ENCODE measurements at places on chromosomes 5 and 9.

DNA sequence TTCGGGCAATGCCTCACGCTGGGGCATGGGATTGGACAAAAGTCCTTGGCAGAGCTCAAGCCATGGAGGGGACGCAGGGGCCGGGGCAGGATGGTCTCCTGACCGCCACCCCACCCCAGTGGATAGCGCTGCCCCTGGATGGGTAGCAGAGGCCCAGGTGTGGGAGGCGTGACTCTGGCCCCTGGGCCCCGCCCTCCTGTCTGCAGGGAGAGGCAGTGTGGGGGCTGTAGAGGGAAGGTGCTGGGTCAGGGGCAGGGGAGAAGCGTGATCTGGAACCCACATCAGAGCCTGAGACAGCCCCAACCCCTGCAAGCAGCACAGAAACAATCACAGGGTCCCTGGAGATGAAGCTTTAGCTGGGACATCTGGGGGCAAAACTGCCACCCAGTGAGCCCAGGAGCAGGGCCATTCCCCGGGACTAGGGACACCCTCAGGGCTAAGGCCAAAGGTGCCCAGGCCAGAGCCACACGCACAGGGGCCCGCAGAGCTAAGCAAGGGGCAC lies 36.2 kb downstream of the NACC2 start:
- no peak overlapping the region for H3K4me3 ChIP-seq
- H3K27me3 ChIP-seq, result no peaks in the 10 kb centered on the region
- peaks cover 11% of the 10 kb centered on the region for H3K4me1 ChIP-seq
- H3K27ac ChIP-seq, result no peak overlapping the region
- no peaks in the 10 kb centered on the region for H3K36me3 ChIP-seq
- no peak for DNase-seq

DNA sequence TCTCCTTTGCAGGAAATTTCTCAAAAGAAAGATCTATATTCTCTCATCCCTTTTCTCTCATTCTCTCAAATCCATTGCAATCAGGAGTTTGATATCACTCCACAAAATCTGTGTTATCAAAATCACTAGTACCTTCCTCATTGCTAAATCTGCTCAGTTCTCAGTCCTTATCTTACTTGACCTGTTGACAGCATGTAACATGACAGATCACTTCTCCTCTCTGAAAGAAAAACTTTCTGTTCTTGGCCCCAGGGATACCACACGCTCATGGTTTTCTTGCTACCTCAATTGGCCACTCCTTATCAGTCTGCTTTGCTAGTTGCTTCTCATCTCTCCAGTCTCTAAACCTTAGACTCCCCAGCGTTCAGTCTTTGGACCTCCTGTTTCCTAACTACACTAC lies 22.1 kb downstream of the SRP19 start:
- H3K36me3 ChIP-seq, result peaks cover 14% of the 10 kb centered on the region
- H3K27me3 ChIP-seq, result no peaks in the 10 kb centered on the region
- peaks cover 14% of the 10 kb centered on the region for H3K4me1 ChIP-seq
- H3K4me3 ChIP-seq, result no peak overlapping the region

DNA sequence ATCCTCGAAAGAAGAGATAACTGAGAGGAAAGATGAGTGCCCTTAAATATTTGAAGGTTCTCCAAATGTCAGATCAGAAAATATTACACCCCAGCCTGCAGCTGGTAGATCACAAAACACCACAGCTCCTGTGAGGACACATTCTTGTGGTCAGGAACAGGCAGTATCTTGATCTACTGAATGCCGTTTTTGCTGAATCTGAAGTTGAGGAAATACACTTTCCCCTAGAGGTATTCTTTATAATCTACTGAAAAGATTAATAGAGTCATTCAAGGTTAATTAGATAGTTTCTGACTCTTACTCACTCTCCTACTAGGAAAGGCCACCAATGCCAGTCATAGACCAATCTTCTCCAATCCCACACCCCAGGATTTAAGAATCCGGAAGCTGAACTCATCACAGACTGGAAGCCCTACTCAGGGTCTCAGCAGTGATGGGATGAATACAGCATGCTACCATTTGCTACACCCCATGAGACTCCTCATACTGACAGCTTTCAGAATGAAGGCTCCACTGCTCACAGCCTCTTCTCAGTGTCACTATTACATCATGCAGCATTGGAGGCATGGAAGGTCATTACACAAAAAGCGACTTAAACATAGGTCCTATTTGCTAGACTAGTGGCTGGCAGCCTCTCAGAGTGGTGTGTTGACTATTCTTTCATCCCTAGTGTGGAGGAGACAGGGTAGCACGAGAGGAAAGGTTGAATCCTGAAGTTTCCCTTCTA lies 143.9 kb upstream of the SLC1A3 start:
- no peaks in the 10 kb centered on the region for H3K36me3 ChIP-seq
- peak; percentile 86 for DNase-seq
- no peaks in the 10 kb centered on the region for H3K27me3 ChIP-seq
- H3K4me1 ChIP-seq, result peaks cover 55% of the 10 kb centered on the region
- no peak overlapping the region for H3K4me3 ChIP-seq

DNA sequence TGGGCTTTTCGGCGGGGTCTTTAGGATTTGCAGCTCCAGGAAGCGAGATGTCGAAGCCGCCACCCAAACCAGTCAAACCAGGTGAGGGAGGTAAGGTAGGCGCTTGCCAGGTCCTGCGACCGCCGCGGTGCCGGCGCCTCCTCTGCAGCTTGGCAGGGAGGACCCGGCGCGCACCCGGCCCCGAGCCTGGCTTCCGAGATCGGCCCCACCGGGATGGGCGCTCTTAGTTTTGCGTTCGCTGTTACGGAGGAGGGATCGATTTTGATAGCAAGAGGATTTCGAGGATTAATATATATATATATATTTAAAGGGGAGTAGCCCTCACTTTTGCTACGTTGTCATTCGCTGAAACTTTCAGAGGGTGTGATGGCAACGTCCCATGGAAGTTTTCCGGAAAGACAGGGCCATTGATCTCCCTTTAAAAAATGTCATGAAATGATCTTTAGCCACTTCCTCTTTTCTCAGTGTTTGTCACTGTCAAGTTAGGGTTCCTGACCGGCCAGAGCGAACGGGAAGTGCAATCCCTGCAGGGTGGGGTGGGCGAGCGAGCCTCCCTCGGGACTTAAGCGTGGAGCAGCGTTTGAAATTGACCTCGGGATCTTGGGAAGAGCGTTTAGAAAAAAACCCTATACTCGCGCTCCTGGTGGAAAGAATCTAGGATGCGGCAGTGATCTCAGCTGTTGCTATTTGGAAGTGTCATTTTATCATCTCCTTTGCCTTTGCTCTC lies 495 bp downstream of the OSTF1 start:
- H3K4me3 ChIP-seq, result peak overlapping the region; percentile 78
- peak overlapping the region; percentile 66 for H3K27ac ChIP-seq
- no peaks in the 10 kb centered on the region for H3K27me3 ChIP-seq
- H3K36me3 ChIP-seq, result no peaks in the 10 kb centered on the region
- no peak for DNase-seq

GRCh38 chr9:131799177-131799823 lies 59.4 kb upstream of the RAPGEF1 start:
- peak; percentile 55 for DNase-seq
- H3K36me3 ChIP-seq, result no peaks in the 10 kb centered on the region
- no peaks in the 10 kb centered on the region for H3K4me1 ChIP-seq
- H3K27ac ChIP-seq, result no peak overlapping the region
- H3K27me3 ChIP-seq, result peaks cover 70% of the 10 kb centered on the region

DNA sequence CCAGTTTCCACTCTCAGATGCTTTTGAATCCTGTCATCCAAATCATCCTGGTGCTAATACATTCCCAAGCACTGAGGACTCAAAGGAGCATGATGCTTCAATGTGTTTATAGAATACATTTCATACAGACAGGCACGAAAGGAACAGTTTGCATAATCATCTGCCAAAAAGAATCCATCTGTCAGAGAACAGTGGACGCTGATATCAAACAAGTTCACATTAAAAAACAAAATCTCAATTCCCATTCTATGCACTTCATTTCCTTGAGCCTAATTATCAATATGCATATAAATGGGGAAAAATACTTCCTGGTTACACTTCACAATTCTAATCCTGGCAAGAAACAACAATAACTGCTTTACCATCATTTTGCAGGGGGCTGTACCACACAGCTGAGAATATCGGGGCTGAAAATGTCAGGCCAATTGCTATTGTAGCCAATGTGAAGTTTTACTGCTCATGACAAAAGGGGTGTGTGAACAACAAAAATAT lies 125.5 kb upstream of the FAM174A start:
- H3K4me1 ChIP-seq, result no peaks in the 10 kb centered on the region
- no peak overlapping the region for H3K27ac ChIP-seq
- no peak overlapping the region for H3K4me3 ChIP-seq
- H3K36me3 ChIP-seq, result no peaks in the 10 kb centered on the region
- DNase-seq, result no peak

GRCh38 chr9:133342069-133342406 lies 5.9 kb downstream of the MED22 start:
- H3K27ac ChIP-seq, result no peak overlapping the region
- peaks cover 6% of the 10 kb centered on the region for H3K4me1 ChIP-seq
- H3K4me3 ChIP-seq, result no peak overlapping the region
- no peaks in the 10 kb centered on the region for H3K36me3 ChIP-seq

- H3K27me3 ChIP-seq, result no peaks in the 10 kb centered on the region
- H3K4me3 ChIP-seq, result no peak overlapping the region
- peaks cover 27% of the 10 kb centered on the region for H3K4me1 ChIP-seq
- H3K27ac ChIP-seq, result no peak overlapping the region
- DNase-seq, result no peak
Observed at GRCh38 chr5:173612948-173613347, 3.5 kb downstream of the BOD1 start.

GRCh38 chr5:169219351-169219750 lies 81.6 kb downstream of the SLIT3 start:
- peaks cover 82% of the 10 kb centered on the region for H3K27me3 ChIP-seq
- H3K4me1 ChIP-seq, result no peaks in the 10 kb centered on the region
- H3K27ac ChIP-seq, result no peak overlapping the region
- no peak overlapping the region for H3K4me3 ChIP-seq
- no peak for DNase-seq

DNA sequence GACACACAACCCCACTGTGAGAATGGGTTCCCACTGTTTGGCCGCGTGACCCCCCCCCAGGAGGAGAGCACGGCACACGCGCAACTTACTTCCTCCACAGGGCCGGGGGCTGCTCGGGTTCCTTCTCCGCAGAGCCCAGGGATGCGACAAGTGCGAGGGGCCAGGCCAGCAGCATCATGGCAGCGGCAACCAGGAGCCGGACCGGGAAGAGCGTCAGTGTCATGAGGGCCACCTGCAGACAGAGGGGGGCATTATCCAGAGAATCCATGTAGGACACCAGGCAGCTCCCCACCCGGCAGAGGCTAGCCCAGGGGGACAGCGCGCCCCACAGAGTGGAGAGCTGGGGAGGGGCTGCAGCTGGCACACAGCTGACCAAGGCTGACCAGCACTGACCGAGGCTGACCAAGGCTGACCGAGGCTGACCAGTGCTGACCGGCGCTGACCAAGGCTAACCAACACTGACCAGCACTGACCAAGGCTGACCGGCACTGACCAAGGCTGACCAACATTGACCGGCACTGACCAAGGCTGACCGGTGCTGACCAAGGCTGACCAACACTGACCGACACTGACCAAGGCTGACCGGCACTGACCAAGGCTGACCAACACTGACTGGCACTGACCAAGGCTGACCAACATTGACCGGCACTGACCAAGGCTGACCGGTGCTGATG lies 22.3 kb downstream of the LPCAT1 start:
- no peaks in the 10 kb centered on the region for H3K4me1 ChIP-seq
- H3K36me3 ChIP-seq, result no peaks in the 10 kb centered on the region
- H3K27me3 ChIP-seq, result no peaks in the 10 kb centered on the region
- no peak for DNase-seq

DNA sequence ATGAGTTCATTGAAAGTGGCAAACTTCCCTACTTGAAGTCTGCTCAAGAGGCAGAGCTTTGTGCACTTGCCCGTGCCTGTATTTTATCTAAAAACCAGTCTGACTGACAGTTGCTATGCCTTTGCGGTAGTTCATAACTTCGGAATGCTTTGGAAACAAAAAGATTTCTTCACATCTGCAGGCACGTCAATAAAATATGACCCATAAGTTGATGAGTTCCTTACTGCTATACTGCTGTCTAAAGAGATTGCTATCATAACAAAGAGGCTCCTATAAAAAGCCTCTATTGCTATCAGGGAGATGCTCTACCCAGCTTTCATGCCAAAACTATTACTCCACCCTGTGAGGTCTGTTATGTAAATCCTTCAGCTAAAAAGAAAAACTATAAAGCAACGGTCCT lies 25.4 kb upstream of the RNF20 start:
- DNase-seq, result no peak
- H3K27me3 ChIP-seq, result no peaks in the 10 kb centered on the region
- H3K36me3 ChIP-seq, result no peaks in the 10 kb centered on the region
- H3K27ac ChIP-seq, result no peak overlapping the region
- no peaks in the 10 kb centered on the region for H3K4me1 ChIP-seq
- H3K4me3 ChIP-seq, result no peak overlapping the region

- no peaks in the 10 kb centered on the region for H3K27me3 ChIP-seq
- peak; percentile 52 for DNase-seq
- no peaks in the 10 kb centered on the region for H3K36me3 ChIP-seq
- H3K4me3 ChIP-seq, result no peak overlapping the region
Observed at GRCh38 chr5:94228791-94229190, 389.6 kb downstream of the KIAA0825 start.

DNA sequence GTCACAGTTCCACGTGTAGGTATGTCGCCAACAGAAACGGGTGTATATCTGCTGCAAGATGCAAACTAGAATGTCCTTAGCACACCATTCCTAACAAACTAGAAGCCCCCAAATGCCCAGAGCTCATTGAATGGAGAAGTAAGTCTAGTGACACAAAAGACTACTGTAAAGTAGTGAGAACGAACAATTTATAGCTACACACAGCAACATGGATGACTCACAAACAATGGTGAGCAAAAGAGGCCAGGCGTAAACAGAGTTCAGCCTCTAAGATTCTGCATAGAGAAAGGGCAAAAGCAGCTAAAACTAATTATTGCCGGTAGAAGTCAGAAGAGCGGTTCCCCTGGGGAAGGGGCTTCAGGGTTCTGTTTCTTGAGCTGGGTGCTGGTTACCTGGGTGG lies 74.7 kb downstream of the AMBP start:
- H3K36me3 ChIP-seq, result no peaks in the 10 kb centered on the region
- DNase-seq, result no peak
- no peaks in the 10 kb centered on the region for H3K4me1 ChIP-seq

GRCh38 chr5:5313101-5313635 lies 109.3 kb upstream of the ICE1 start:
- no peak for DNase-seq
- H3K27me3 ChIP-seq, result no peaks in the 10 kb centered on the region
- H3K4me1 ChIP-seq, result no peaks in the 10 kb centered on the region
- H3K27ac ChIP-seq, result no peak overlapping the region
- H3K36me3 ChIP-seq, result no peaks in the 10 kb centered on the region

- DNase-seq, result peak; percentile 48
- H3K36me3 ChIP-seq, result no peaks in the 10 kb centered on the region
- no peak overlapping the region for H3K4me3 ChIP-seq
- no peaks in the 10 kb centered on the region for H3K4me1 ChIP-seq
Observed at GRCh38 chr5:178279723-178280438, 47.3 kb upstream of the PHYKPL start.

GRCh38 chr5:60541980-60542379 lies 158.0 kb downstream of the DEPDC1B start:
- no peak overlapping the region for H3K27ac ChIP-seq
- no peak for DNase-seq
- H3K36me3 ChIP-seq, result no peaks in the 10 kb centered on the region
- no peaks in the 10 kb centered on the region for H3K4me1 ChIP-seq

- no peaks in the 10 kb centered on the region for H3K27me3 ChIP-seq
- no peak overlapping the region for H3K4me3 ChIP-seq
- no peak overlapping the region for H3K27ac ChIP-seq
Observed at GRCh38 chr5:40334242-40334635, 345.5 kb upstream of the PTGER4 start.
